HFF-Myc (cell line): ENCODE measurements at places on chromosomes 4 and X.

DNA sequence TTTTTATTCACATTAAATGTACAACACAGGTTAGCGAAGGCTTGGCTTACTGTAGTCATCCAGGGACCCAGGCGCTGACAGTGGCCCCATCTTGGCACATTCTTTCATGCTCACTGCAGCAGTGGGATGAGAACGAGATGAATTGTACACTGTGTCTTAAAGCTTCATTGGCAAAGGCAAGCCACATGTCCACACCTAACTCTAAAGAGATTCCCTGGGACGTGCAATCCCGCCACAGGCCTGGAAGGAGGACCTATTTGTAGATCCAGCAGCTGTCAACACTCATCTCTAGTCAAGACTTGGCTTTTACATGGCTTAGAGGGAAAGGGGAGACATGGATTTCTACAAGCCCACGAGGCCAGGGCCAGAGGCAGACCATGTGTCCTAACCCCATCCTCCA, 16.1 kb upstream of the CXCR3 start:
- DNase-seq, result no peak

DNA sequence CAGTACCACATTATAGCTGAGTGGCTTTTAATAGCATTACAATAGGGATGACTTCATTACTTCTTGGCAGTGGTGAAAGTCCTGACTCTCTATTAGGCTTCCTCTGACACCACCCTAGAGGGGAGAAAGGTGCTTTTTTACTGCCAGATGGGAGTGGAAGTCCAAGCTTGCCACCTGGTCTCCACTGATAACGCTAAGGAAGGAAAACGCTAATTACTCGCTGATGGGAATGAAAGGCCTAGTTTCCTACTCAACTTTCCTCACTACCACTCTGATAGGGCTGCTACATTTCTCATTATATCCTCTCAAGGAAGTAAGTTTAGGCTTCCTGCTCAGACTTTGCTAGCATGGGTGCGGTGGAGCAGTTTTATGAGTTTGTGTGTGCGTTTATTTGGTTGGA, 62.3 kb upstream of the PAGE3 start:
- no peak for DNase-seq

GRCh38 chr4:19655666-19656065, 596.0 kb upstream of the SLIT2 start:
- DNase-seq, result no peak

- no peak for DNase-seq
Observed at GRCh38 chrX:45712067-45712466, 511.4 kb upstream of the DIPK2B start.

DNA sequence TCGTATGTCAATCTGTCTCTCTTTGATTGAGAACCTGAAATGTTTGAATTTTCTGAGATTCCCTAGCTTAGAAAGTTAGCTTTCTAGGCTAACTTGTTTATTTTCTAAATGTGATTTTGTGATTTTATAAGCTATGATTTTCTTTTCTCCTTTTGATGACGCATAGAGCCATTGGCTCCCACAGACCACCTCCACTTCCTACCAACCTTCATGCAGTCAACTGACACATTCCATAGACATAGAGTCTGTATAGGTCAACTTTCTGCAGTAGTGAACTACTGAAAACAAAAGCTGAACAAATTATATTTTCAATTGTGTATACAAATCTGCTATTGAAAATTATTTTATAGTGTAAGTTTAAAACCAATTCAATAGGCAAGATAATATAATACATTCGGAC, 2.8 kb upstream of the SULT1B1 start:
- no peak for DNase-seq

- no peak for DNase-seq
Observed at GRCh38 chr4:162891788-162892707, 274.6 kb downstream of the NAF1 start.

DNA sequence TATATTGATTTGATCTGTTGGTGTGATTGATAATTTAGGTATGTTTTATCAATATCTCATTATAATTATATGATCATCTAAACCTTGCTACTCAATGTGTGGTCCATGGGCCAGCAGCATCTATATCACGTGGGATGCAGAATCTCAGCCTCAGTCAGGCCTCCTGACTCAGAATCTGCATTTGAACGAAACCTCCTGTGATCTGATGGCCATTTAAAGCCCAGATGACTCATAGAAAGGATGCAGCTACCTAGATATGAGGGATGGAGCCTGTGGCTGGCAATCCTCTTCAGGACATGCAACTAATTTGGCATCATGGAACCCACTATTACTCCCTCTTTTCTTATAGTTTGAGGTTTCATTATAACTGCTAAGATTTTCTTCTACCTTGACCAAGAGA, 11.3 kb upstream of the CHRNA9 start:
- DNase-seq, result no peak

GRCh38 chr4:1899149-1900086, 28.2 kb downstream of the NSD2 start:
- peak; percentile 52 for DNase-seq

DNA sequence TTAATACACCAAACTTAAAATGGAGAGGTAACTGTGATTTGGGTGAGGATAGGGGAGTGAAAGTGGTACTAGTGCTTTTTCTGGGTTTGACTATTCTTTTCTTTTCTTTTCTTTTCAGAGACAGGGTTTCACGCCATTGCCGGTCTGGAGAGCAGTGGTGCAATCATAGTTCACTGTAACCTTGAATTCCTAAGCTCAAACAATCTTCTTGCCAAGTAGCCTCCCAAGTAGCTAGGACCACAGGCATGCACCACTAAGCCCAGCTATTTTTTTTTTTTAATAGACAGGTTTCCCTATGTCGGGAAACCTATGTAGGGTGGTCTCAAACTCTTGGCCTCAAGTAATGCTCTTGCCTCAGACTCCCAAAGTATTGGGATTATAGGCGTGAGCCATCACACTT, 3.0 kb upstream of the ARMCX4 start:
- no peak for DNase-seq

DNA sequence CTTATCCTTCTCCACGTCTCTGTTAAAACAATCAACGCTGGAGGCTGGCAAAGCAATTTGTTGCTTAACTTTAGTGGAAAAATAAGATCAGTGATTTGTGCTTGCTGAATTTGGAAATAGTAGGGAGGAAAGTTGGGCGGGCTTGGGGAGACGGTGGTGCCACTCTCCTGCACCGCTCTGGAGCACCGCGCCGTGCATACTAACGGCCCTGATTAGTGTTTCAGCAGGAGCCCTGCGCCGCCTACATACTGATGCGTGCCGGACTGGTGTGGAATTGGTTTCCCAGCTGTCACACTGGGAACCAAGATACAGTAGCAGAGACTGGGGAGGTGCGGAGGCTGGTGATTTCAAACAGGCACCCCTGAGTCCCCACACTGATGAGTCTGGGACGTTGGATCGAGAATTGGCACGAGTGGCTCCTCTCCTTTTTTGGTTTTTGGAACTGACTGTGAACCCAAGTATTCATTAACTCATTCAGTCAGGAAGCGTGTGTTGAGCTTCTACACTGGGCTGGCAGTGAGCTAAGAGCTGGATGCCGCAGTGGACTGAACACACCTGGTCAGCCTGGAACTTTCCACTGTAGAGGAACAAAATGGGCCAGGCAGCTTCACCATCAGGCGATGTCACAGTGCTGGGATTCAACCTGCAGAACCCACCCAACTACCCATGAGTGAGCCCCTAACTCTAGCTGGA, 29.0 kb upstream of the PSAPL1 start:
- no peak for DNase-seq

DNA sequence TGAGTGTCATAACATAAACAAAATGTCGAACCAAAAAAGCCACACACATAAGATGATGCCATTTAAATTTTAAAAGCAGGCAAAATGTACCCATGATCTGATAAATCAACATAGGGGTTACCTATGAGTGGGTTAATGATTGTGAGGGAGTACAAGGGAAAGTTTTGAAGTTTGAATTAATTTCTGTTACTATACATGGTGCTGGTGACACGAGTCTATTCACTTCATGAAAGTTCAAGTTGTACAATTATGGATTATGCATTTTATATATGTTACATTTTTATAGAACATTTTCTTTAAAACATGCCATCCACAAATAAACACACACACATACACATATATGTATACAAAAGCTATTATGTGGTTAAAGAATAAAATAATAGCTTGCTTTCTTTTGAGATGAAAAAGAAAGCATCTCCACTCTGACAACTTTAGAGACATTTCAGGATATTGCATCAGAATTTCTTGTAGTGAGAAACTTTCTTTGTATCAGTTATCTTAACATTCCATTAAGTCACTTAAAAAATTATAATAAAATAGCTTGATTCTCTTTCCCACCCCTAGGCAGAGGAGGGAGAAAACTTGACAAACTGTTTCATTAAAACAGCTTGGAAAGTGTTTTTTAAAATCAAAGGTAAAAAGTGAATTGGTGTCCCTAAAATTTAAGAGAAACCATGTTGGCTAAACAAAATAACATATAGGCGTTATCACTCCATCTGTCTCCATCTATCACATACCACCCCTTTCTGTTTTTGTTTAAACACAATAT, 891.8 kb upstream of the NDST4 start:
- DNase-seq, result no peak

DNA sequence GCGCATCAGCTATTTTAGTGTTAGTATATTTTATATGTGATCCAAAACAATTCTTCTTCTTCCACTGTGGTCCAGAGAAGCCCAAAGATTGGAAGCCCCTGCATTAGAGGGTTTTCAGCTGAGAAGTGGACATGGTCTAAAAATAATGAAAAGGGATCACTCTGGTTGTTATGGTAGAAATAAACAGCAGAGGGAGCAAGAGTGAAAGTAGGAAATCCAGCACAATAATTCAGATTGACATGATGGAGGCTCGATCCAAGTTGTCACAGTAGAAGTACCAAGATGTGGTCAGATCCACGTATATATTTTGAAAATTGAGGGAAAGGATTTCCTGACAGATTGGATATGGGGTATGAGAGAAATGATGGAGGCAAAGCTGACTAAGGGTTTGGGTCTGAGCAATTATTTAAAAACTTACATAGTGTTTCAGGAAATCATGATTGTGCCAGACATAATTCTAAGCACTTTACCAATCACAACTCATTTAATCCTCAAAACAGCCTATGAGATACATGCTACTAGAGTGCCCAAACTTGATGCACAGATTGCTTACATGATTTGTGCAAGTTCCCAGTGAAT, 17.0 kb upstream of the TMEM144 start:
- DNase-seq, result no peak

- no peak for DNase-seq
Observed at GRCh38 chr4:103104886-103105285, 5.3 kb upstream of the BDH2 start.

DNA sequence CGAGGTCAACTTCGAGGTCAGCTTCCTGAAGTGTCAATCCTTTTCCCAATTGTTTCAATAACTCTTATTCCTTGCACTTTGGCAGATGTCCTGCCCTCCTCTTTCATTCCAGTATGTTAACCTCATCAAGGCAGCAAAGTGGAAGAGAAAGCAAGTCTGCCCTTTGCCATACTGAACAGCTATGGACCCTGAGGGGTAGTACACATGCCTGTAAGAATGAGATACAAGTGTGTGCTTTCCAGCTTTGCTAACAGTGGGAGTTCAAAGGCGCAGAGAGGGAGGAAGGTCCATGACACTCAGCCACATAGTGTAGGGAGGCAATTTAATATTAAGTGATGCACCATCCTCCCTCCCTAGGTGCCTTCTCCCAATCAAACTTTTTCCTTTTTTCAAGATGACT, 96.4 kb upstream of the ZCCHC13 start:
- DNase-seq, result no peak

DNA sequence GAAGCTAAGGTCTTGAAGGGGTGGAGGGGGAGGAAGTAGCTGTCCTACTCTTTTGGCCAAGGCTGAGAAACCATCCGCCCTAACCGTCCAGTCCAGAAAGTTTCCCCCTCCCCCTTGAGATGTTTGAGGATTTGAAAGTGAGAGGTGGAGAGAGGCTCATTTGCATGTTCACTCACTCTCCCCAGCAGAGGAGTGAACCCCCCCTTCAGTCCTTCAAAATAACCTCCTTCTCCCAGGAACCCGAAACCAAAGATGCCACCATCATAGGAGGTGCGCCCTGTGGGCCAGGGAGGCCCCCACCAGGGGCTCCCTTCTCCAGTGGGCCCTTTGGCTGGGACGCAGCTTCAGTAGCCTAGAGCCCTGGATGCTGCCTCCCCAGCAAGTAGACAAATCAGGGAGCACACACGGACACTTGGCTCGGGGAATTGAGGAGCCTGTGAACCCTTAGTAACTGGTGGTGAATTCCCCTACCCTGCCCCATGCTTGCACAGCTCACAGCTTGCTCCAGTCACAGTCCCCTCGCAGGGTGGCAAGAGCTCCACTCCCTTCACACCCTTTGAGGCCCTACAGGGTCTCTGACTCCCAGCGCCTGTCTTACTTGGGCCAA, 25.6 kb downstream of the ELF4 start:
- no peak for DNase-seq

- no peak for DNase-seq
Observed at GRCh38 chrX:20451929-20452328, 185.2 kb upstream of the RPS6KA3 start.

- DNase-seq, result no peak
Observed at GRCh38 chr4:177778623-177779022, 336.4 kb upstream of the AGA start.

DNA sequence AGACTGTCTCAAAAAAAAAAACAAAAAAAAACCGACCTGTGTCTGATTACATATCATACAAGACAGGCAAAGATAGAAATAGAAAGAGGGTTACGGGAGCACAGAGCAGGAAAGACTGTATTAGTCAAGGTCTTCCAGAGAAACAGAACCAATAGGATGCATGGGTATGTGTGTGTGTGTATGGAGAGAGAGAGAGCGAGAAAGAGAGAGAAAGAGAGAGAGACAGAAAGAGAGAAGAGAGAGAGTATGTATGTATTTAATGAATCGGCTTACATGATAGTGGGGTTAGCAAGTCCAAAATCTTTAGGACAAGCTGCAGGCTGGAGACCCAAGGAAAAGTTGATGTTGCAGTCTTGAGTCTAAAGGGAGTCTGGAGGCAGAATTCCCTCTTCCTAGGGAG, 7.5 kb upstream of the DDX3X start:
- DNase-seq, result no peak
